ENCODE measurements at places on chromosomes 12 and 14. TPM values are rescaled to one million over a fixed set of nuclear protein-coding genes. Genes with fewer than 3 reads are reported as not detected.

The IL22 gene
- not detected for total RNA-seq

The LMNTD1 gene
- not detected for total RNA-seq

The SOAT2 gene
- total RNA-seq = not detected

The DNAI7 gene
- 0.11 TPM for total RNA-seq

The CACNA2D4 gene
- total RNA-seq = 0.60 TPM
